Renal cortex interstitium (tissue), 15 donors: ENCODE measurements at places on chromosomes 16 and 17.

- DNase-seq, result no peak
Measured at GRCh38 chr16:12565423-12565822, 238.3 kb downstream of the CPPED1 start.

DNA sequence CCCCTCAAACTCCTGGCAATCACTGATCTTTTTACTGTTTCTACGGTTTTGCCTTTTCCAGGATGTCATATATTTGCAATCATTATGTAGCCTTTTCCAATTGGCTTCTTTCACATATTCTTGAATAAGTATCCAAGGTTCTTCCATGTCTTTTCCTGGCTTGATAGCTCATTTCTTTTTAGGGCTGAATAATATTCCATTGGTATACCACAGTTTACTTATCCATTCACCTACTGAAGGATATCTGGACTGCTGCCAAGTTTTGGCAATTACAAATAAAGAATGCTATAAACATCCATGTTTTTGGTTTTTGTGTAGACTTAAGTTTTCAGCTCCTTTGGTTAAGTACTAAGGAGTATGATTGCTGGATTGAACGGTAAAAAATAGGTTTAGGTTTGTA lies 16.0 kb downstream of the GPATCH8 start:
- DNase-seq, result no peak

DNA sequence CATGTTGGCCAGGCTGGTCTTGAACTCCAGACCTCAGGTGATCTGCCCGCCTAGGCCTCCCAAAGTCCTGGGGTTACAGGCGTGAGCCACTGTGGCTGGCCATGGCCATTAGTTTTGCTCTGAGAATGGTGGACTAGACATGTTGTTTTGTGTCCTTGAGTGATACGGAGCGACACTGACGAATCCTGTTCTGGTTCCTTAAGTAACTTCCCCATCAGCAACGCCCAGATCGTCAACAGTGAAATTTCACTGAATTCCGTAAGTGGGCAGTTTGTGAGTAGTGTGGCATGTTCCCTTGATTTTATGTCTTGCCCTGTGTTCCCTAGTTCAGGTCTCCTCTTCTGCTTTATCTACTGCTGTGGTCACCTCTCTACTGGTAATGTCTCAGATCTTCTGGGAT lies 67.4 kb downstream of the SNX29 start:
- no peak for DNase-seq

GRCh38 chr17:32482568-32483320 lies 4.0 kb upstream of the CDK5R1 start:
- no peak for DNase-seq
